Brain (organoid and tissue), 16 donors: ENCODE measurements at places on chromosomes 2 and 18. TPM values are rescaled to one million over a fixed set of nuclear protein-coding genes. Genes with fewer than 3 reads are reported as not detected.

DNA sequence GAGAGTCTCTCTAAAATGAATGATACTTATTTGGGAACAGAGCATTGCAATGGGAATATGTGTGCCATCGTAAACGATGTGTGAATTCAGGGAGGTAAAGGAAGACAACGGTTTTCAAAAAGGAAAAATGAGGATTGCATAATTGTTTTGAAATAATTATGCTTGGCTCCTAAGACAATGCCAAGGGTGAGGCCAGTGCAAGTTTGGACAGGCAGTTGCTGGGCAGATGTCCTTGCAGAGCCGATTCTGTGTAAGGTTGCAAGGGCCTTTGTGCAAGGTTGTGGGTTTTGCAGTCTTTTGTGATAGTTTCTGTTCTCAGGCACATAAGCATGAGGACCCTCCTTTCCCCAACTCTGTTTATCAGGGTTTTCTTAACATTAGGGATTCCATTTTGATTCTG is 70.0 kb upstream of the ZNF236 start:
- no peak for DNase-seq

DNA sequence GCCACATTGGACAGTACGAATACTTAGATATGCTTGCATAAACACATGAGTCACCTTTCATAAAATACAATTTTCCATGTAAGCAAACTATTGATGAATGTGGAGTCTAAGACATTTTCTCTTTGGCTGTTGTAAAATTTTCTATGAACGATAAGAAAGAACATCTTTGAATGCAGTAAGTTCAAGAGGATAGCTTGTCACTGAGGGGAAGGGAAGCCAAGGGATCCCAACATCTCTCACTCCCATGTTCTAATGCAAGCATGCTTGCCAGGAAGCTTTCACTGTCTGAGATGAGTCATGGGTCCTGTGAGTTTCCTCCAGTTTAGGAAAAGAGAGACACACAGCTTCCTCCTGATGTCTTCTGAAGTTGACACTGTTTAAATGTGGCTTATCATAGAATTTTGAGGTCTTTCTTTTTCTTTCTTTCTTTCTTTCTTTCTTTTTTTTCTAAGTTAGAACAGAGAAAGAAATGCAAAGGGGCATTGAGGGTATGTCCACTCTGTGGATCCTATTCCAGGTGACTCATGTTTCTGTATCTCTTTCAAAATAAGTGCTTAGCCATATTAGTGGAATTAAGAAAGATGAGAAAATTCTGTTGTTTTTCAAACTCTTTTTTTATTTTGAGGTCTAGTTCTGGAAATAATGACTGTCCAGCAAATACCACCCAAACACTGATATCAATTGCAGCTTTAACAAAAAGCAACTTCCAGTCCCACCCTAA is 146.6 kb downstream of the RDH14 start:
- no peak for DNase-seq

GRCh38 chr18:75592527-75592926 is 165.0 kb upstream of the SMIM21 start:
- no peak for DNase-seq

- no peak for DNase-seq
Measured at GRCh38 chr2:96114903-96115581, 1.3 kb downstream of the ADRA2B start.

- DNase-seq: no peak
Measured at GRCh38 chr2:118622913-118623312, 224.5 kb downstream of the EN1 start.

- DNase-seq: no peak
Measured at GRCh38 chr18:6341303-6341702, 73.4 kb downstream of the L3MBTL4 start.

DNA sequence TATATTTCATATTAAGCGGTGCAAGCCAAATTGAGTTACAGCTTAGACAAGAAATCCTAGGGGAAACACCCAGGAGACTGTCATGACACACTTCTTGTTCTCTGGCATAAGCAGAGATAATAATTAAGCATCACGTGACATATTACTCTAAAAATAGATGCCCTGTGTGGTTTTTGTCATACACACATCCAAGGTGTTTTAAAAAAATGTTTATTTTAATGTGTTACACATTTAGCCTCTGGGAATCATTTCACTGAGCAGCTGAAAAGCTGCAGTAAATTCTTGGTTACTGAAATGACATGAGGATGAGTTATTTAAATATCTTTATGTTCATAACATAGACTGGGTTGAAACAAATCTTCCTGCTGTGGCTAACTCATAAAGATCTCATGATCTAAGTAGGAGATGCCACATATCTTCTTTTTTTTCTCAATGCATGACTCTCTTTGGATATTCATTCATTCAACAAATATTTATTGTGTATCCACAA is 38.0 kb upstream of the ERMN start:
- DNase-seq: peak; percentile 18

DNA sequence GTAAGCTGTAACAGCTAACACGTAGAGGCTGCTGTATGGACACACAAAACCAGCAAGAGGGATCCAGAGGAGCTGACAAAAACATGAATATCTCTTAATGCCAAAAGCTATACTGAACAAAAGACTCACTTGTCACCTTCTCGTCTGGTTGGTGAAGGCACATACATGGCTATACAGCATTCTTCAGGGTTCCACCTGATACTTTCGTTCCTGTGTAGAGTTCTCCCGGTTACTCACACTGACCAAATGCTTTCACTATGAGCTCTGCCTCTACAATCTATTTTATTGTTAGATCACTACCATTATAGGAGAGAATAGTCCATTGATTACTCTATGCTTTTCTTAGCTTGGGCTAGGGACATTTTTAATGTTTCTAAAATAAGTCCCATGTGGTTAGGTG is 193.1 kb downstream of the HNMT start:
- DNase-seq: no peak

- DNase-seq: no peak
Measured at GRCh38 chr2:239245107-239245506, 155.7 kb downstream of the HDAC4 start.

DNA sequence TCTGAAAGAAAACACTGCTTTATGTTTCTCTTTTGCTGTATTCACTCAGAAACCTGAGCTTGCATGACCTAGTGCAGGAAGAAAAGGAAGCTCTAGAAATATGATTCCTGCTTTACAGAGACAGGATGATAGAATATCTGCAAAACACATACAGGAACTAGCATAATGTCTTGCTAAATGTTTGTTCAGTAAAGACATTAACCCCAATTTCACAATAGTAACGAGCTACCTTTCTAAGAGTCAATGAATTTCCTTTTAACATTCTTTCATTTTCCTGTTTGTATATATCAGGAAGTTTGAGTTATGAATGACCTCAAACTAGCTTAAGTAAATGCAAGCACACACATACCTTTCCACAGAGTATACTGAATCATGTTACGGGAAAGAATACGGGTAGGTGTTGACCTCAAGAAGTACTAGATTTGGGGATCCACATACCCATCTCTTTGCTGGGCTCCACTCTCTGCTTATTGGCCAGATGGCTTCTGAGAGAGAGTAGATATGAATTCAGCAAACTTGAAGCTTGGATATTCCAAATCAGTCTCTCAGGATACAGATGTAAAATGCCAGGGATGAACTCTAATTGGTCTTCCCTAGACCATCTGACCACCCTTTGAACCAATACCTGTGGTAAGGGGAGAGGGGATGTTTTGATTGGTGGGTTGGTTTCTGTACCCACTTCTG is 18.2 kb upstream of the ACSL3 start:
- no peak for DNase-seq

DNA sequence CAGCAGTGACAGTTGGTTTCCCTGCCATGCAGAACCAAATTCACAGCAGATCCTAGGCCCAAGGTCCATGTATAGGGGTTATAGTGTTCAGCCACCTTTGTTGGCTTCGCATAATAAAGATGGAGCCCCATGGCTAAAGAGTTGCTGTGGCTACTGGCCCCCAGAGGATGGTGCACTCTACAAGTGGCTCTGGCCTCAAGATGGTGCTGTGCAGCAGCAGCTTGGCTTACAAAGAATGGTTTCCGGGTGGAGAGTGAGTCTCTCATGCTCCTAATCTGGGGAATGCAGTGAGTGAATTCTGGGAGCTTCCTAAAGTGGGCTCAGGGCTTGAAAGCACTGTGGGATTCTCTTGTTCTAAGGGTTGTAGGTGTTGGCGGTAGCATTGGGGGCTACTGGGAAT is 1199.7 kb downstream of the CNTNAP5 start:
- no peak for DNase-seq

DNA sequence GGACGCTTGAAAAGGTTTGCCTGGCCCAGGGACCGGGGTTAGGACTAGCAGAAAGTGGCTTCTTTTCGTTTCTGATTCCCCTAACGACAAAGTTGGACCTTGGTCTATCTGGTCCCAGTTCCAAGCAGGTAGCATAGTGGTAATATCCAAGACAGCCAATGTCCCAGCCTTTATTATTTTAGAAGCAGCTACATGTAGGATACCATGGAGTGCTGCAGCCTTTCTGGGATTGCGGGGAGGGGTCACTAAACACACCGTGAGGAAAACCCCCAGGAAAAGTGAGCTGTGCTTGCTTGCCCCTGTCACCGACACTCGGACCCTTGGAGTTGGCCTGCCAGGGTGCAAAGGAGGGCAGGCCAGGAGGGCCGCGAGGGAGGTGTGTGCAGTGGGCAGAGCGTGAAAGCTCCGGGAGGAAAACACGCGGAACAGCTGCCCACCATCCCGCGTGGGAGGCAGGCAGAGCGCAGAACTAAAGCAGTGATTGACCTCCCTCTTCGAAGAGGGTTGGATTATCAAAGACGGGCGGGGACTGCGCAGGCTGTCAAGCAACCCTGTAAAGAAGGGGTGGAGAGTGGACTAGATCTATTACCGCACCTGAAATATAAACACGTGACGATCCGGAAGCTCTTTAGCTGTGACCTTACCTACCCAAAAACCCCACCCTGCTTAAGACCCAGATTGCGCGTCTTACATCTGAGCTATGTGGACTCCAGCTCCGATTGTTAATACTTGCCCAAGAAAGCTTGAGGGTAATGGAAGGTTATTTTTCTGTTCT is 624 bp upstream of the MAP4K3 start:
- DNase-seq: peak; percentile 70

- no peak for DNase-seq
Measured at GRCh38 chr2:229388731-229389130, 117.6 kb upstream of the PID1 start.

DNA sequence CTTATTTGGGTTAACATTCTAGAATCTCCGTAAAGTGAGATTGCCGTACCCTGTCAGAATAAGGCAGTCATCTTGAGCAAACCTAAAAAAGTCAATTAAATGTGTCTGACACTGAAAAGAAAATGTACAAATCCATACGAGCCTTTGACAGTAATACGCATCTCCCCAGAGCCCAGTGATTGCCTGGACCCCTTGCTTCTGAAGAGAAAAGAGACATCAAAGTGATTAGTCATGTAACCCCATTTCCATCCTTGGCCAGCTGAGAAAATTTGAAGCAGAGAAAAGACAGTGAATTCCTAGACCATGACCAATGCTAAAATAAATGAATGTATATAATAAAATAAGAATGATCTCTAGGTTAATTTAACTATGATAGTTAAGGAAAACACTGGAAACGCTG is 1499.4 kb downstream of the SUCLG1 start:
- no peak for DNase-seq

GRCh38 chr2:159867567-159868361 is 69.8 kb upstream of the CD302 start:
- no peak for DNase-seq

DNA sequence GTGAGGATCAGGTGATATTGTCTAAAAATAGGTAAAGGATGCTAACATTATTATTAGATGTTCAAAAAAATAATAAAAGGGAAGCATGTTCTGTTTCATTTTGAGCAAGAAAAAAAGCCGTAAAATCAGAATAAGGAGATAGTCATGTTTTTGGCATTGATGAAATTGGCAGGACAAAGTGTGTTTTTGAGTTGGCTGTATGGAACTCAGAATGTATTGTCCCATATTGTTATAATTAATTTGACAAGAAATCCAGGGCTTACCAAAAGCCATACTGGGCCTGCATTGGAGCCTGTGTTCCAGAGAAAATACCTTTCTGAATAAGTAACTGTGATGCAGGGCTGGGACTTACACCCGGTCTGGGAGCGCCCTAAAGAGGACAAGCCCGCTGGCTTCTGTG is 232.0 kb downstream of the AGAP1 start:
- no peak for DNase-seq

- no peak for DNase-seq
Measured at GRCh38 chr2:222364285-222364895, 60.0 kb upstream of the SGPP2 start.

DNA sequence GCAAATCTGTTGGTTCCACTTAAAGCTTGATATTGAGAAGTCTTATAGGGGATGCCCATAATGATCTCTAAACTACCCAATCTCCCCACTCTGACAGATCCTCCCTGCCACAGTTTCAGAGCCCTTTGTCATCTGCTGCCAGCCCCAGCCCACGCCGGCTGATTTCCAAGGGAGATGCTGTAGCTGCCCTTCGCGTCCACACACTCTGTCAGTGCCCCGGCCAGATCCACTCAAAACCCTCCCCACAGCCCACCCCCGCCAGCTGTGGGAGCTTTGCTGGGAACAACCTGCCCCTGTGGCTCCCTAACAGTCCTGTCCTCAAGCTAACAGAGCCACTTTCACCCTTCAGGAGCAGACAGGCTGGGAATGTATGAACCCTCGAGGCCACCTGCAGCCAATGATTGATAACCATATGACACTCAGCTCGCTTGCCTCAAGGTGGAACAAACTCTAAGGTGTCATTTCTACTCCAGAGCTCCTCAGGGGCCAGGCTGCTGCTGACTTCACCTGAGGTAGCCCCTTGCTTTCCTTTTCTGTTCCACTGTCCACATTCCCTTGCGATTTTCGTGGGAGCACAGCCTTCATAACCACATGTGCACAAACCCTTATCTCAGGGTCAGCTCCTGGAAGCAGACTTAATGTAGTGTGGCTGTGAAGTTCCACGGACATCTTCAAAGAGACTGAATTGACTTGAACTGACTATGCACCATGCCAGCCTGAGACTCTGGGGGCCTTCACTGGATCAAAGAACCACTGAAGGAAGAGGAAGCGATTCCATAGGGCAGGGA is 92.6 kb upstream of the LGALSL start:
- no peak for DNase-seq

DNA sequence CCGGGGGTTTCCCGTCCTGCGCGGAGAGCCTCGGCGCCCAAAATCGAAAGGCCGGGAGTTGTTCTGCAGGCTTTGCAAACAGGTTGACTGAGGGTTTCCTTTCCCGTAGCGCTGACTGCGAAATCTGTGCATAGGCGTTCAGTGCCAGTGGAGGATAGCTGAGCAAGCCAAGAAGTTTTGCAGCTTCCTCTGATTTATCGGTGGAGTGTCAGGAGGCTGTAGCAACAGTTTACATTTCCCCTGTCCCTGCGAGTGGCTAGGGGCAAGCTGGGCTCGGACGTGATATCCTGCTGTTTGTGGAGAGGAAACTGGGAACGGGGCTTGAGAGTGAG is 694 bp downstream of the THSD7B start:
- peak; percentile 75 for DNase-seq

BUB1 gene
- polyA plus RNA-seq: 22.4 TPM

PXDN gene
- 6.9 TPM for polyA plus RNA-seq

TMEM18 gene
- polyA plus RNA-seq: 30.6 TPM

KCNF1 gene
- polyA plus RNA-seq: 18.1 TPM

SULT1C2 gene
- polyA plus RNA-seq: not detected

EMILIN2 gene
- polyA plus RNA-seq: 6.1 TPM

CCDC148 gene
- 0.64 TPM for polyA plus RNA-seq

SCYGR4 gene
- not detected for polyA plus RNA-seq

SLC38A11 gene
- polyA plus RNA-seq: 1.7 TPM

HOXD13 gene
- polyA plus RNA-seq: 9.8 TPM

TOGARAM2 gene
- 0.71 TPM for polyA plus RNA-seq

RTKN gene
- polyA plus RNA-seq: 58.0 TPM
